GM12891 (cell line): ENCODE measurements at places on chromosomes 2 and 18.

- DNase-seq, result no peak
Measured at GRCh38 chr2:191166111-191166755, 15.4 kb upstream of the STAT4 start.

- DNase-seq, result no peak
Measured at GRCh38 chr2:30385327-30385726, 61.7 kb upstream of the LCLAT1 start.

DNA sequence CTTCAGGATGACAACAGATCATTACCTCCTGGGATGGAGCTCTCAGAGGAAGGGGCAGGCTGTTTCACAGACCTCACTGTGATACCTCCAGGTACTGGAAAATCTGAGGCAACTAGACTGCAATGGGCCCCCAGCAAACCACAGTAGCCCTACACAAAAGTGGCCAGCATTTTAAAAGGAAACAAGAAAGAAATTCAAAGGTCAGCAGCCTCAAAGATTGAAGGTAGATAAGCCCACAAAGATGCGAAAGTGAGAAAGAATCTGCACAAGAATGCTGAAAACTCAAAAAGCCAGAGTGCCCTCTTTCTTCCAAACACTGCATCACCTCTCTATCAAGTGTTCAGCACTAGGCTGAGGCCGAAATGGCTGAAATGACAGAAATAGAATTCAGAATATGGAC is 499.5 kb upstream of the CHAC2 start:
- no peak for DNase-seq

- no peak for DNase-seq
Measured at GRCh38 chr2:200404615-200405014, 98.1 kb downstream of the SPATS2L start.

DNA sequence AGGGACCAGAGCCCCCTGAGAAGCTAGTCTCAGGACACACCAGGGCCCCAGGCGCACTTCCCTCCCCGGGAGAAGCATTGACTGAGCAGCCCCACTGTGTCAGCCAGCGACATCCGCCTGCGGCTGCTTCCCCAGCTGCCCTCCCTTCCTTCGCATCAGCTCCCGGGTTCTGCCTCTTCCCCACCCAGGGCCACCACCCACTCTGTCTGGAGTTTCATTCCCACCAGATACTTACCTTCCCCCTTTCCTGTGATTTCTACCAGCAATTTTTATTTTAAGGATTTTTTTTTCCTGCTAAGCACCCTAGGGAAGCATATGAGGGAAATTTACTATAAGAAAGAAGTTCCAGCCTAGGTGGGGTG is 99.2 kb downstream of the SMAD7 start:
- no peak for DNase-seq

GRCh38 chr2:240986787-240987411 is 11.5 kb upstream of the SNED1 start:
- DNase-seq, result no peak

GRCh38 chr2:37843556-37843955 is 81.5 kb upstream of the RMDN2 start:
- DNase-seq, result no peak

GRCh38 chr2:214019229-214019972 is 391.5 kb upstream of the VWC2L start:
- DNase-seq, result no peak
